Substantia nigra (tissue), 51 donors: ENCODE measurements at places on chromosomes 7 and 10.

DNA sequence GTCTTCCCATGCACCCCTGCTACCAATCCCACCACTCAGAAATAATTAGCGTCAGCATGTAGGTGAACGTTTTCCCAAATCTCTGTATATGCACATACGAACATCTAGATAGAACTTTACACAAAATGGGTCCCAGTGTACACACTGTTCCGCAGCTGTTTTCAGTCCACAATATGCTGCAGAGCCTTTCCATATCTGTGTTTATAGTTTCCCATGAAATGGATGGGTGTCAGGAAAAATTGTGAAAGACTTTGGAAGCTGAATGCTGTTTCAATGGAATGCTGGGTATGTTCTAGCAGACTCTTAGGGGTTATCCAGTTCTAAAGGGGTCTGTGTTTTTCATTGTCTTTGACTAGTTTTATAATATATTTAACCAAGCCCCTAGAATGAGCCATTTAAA is 13.8 kb downstream of the GRK5 start:
- no peak for DNase-seq

- DNase-seq, result no peak
These were observed 45.1 kb upstream of the KCTD7 start for GRCh38 chr7:66583490-66584110.

DNA sequence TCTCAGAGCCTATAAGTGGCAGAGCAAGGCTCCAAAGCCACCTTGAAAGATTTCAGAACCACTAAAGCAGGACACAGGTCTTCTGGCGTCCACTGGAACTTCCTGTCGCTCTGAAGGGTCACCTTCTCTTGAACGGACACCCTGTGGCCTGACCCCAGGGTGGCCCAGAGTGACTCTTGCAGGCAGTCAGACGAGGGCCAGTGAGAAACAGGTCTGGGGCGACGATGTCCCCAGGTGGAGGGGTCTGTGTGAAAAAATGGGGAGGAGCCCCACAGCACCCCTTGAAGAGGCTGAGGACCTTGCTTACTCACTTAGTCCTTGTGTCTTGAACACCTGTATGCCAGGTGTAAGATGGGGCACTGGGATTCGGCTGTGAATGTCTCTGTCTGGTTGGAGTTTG is 946 bp upstream of the RASGEF1A start:
- no peak for DNase-seq

DNA sequence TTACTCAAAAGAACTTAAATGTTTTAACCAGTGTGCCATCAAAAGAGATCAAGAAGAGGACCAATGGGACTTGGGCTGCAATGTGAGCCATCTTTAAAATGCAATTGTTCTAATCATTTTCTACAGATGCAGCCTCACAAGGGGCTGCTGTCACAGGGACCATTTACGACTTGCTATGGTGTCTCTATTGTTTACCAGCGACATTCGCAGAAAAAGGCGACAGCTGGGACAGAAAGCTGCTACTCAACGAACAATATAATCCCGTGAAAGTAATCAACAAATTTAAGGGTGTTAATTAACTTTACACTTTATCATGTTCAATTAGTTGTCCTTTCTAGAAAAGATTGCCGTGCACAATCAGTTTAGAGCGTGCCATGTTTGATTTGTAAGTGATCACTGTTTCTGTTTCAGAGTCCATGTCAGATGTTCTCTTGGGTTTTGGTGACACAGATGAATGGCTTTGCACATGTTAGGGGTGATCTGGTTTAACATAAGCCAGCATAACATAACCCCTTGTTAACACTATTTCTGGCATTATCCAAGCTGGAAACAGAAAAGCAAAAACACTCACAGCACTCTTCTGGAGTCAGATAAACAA is 110.8 kb downstream of the HIBADH start:
- no peak for DNase-seq

GRCh38 chr7:76411626-76412025 is 2.1 kb upstream of the SSC4D start:
- DNase-seq, result no peak

- no peak for DNase-seq
These were observed 162.5 kb downstream of the MAD1L1 start for GRCh38 chr7:2070151-2070763.

GRCh38 chr7:114418117-114418516 is 3.5 kb downstream of the FOXP2 start:
- no peak for DNase-seq

GRCh38 chr7:157416011-157416410 is 79.2 kb downstream of the DNAJB6 start:
- DNase-seq, result no peak

DNA sequence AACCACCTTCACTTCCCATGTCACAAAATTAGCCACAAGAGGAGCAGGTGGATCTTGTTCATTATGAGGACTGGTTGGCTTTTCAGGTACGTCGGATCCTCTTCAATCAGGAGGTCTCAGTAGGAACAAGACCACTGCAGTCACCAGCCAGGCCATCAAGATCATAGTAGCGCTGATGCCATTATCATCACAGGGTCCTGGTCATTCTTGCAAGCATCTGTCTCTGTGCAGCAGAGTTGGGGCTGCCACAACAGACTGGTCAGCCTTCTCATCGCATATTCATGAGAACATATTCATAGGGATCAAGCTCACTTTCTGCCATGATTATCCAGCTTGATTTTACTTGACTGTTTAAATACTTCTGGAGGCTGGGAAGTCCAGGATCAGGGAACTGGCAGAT is 67.1 kb downstream of the ADCYAP1R1 start:
- no peak for DNase-seq

DNA sequence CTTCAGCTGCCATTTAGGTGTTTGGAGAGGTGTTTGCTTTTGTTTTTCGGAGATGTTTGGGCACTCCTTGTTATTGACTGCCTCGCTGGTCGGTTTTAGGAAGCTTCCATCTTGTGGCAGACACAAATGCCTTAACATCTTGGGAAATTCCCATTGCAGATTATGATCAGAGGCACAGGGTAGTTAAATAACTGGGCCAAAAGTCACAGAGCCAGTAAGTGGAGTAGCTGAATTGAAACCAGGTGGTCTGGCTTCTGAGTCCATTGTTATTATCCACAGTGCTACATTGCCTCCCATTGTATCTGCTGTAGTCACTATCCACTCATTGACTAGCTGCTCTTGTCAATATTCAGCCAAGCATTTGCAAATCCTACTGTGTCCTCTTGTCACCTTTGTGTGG is 138.2 kb upstream of the PLPP4 start:
- DNase-seq, result no peak

DNA sequence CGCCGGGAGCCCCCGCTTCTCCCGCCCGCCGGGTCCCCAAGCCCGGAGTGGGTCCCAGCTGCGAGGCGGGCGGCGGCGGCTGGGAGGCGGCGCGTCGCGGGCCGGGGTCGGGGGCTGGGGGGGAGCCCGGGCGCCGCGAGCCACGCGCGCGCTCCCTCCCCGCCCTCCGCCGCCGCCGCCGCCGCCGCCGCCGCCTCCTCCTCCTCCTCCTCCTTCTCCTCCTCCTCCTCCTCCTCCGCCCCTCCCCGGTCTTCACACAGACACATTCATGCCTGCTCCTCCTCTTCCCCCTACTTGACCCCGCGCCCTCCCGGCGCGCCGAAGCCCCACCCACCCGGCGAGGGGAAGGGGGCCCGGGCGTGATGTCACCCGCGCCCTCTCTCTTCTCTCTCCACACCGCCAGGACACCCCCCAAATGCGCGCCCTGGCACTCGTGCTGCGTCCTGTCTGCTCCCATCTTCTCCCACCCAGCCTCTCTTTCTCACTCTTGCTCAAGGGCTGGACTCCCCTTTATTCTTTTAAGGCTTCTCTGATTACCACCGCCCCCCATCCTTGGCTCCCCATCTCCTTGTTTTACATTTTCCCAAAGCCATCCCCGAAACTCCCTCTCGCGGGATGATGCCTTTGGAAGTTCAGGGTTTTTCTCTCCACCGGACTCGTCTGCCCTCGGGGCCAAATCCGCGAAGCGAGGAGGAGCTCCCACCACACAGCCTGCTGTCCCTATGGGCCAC is 967 bp upstream of the GLI3 start:
- DNase-seq, result peak; percentile 52

GRCh38 chr10:129046962-129047361 is 420.1 kb upstream of the MGMT start:
- DNase-seq, result no peak

DNA sequence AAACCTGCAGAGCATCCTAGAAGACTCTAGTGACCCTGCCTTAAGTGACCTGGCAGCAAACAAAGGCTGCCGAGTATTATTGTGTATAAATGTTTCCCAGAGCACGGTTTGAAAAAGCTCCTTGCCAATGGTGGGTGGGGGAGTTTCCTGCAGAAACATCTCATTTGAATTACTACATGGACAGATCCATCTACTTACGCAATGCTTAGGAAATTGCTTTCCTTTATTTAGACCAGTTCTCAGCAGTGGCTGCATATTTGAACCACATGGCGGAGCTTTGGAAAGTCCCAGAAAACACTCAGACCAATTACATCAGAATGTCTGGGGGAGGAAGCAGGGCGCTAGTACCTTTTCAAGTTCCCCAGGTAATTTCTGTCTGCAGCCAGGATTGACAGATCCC is 560.9 kb downstream of the SDK1 start:
- DNase-seq, result no peak

- DNase-seq, result no peak
These were observed 99.5 kb downstream of the MKI67 start for GRCh38 chr10:128026615-128027300.

DNA sequence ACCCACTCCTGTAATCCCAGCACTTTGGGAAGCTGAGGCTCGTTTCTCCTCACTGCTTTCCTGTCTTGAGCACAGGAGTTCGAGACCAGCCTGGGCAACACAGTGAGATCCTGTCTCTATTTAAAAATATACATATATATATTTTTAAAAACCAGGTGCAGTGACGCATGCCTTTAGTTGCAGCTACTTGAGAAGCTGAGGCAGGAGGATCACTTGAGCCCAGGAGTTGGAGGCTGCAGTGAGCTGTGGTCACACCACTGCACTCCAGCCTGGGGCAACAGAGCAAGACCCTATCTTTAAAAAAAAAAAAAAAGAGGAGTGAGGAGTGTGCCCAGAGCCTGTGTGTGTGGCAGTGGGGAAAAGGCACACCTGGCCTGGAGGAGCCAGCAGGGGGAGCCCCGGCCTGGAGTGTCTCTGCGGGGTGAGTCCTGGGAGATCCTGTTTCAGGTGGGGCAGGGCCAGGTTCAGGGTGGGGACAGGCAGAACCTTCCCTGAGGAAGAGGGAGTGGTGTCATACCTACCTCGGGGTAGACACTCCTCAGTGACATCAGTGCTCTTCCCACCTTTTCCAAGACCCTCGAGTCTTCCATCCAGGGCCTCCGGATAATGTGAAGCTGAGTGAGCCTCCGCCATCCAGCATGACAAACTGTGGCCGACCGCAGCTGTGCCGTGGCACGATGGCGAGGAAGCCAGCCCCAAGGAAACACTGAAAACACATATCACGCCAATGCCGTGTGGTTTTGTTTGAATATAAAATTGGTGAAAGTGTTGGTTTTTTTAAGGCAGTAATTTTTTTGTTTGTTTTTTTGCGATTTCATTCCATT is 9.0 kb upstream of the ARPC1B start:
- DNase-seq, result no peak

- DNase-seq, result no peak
These were observed 172.2 kb downstream of the SH2D4B start for GRCh38 chr10:80709866-80710265.

GRCh38 chr10:133199992-133200611 is 29.9 kb upstream of the UTF1 start:
- no peak for DNase-seq

GRCh38 chr10:34477249-34477648 is 337.8 kb downstream of the PARD3 start:
- DNase-seq, result no peak

GRCh38 chr7:139573871-139574270 is 50.4 kb downstream of the CLEC2L start:
- DNase-seq, result no peak

- DNase-seq, result peak; percentile 62
These were observed at the start of gene BET1 for GRCh38 chr7:94004024-94004951. BET1 (minus strand) TSS chr7:94004355; CDS start chr7:94004216, 139 bp downstream.

DNA sequence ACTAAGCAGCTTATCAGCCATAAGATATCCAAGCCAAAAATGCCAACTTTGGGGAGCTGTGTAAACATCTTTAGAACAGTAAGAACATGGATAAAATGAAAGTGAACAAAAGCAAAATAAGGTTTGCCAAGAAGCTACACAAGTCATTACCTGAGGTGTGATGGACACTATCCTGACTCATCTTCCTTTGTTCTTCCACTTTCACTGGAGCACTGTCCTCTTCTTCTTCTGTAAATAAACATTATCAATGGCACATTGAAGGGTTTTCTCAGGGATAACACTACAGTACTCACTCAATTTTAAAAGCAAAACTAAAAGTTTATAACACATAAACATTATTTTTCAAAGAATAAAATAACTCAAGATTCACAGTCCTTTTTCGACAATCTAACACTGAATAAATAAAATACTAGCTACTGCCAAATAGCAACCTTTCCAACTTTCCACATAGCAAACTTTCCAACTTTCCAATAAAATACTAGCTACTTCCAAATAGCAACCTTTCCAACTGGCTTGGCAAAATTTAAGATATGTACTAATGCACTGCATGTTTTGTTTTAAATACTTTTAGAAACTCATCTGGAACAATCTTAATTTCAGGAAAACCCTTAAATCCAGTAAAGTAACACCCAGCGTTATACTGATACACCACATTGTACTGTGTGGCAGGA is 174.1 kb downstream of the SKAP2 start:
- DNase-seq, result no peak

GRCh38 chr7:73397521-73398281 is 35.9 kb upstream of the FZD9 start:
- DNase-seq, result no peak

GRCh38 chr10:127424594-127425264 is 124.4 kb upstream of the NPS start:
- no peak for DNase-seq

GRCh38 chr7:36606153-36606975 is 117.9 kb downstream of the AOAH start:
- DNase-seq, result no peak

- DNase-seq, result no peak
These were observed 135.3 kb downstream of the ZNF467 start for GRCh38 chr7:149637911-149638565.

- DNase-seq, result no peak
These were observed 118.8 kb downstream of the EBF3 start for GRCh38 chr10:129845111-129845753.

- DNase-seq, result no peak
These were observed 59.4 kb upstream of the AHR start for GRCh38 chr7:17239046-17239445.

DNA sequence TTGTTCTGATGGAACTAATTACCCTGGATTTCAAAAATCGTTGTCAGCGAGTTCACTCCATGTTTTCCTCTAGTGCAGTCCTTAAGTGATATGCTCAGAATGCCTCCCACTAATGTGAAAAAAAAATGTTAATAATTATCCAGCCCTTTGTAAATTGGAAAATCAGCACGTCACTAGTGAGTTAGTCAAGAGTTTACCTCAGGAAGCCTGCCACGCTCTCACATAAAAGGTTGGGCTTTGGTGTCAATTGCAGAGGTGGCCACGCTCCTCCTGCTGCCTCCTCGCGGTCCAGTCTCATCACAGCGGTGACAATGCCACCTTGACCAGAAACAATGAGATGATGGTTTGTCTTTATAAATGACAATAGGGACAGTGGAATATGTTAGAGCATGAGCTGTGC is 22.5 kb downstream of the UPP1 start:
- DNase-seq, result no peak
